ENCODE measurements at places on chromosomes 3 and 15.

DNA sequence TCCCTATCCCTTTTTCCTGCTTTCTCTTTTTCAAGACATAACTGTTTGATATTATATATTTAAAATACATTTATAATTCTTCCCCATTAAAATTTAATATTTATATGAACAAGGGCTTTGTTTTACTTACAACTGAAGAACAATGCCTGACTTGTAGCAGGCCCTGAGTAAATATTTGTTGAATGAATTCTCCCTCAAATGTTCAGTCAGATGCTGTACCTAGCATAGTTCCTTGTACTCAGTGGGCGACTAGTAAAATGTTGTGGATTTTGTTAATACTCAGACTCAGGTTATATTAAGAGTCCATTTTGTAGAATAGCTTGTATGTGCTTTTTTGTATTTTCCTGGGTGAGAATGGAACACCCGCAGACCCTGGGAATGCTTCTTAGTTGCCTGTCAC lies 69.1 kb downstream of the SEC22A start:
- DNase-seq: no peak

DNA sequence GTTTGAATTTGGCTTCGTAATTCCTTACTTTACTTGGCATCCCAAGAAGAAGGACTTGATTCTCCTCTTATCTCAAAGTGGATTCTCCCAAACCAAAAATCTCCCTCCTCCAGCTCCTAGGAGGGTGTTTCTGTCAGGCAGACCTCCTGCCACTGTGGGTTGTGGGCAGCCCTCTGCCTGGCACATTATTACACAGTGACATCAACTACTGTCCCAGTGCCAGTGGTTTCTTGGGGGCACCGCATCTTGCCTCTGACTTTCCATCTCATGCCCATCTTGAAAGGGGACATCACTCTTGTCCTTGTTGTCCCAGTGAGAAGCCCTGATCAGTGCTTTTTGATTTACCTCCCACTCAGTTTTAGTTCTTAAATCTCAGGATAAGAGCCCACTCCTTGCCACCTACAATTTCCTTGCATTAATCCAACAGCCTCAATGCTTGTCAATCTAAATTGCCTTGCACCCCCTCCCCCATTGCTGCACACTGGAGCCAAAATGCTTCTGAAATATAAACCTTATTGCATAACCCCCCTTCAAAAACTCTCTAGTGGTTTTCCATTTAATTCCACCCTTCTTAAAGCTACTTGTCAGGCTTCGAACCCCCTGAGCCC lies 81.0 kb downstream of the TRAK1 start:
- no peak for DNase-seq

DNA sequence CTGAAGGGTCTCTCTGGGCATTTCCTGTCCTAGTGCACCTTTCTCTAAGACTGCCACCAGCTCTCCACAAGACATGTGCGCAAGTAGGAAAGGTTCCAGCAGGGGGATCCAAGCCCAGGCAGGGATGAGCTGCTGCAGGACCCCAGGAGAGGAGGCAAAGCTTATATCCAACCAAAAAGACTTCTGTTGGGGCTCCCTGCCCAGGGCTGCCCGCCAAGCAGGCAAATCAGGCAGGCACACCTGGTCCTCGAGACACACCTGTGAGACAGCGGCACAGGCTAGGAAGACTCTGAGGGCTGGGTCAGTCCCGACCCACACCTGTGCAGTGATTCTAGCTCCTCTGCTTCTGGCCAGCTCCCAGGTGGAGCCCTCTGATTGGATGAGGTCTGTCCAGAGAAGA lies 80.6 kb downstream of the MYLK start:
- no peak for DNase-seq

- no peak for DNase-seq
These were observed 38.1 kb downstream of the FOXL2 start for GRCh38 chr3:138908846-138909245.

DNA sequence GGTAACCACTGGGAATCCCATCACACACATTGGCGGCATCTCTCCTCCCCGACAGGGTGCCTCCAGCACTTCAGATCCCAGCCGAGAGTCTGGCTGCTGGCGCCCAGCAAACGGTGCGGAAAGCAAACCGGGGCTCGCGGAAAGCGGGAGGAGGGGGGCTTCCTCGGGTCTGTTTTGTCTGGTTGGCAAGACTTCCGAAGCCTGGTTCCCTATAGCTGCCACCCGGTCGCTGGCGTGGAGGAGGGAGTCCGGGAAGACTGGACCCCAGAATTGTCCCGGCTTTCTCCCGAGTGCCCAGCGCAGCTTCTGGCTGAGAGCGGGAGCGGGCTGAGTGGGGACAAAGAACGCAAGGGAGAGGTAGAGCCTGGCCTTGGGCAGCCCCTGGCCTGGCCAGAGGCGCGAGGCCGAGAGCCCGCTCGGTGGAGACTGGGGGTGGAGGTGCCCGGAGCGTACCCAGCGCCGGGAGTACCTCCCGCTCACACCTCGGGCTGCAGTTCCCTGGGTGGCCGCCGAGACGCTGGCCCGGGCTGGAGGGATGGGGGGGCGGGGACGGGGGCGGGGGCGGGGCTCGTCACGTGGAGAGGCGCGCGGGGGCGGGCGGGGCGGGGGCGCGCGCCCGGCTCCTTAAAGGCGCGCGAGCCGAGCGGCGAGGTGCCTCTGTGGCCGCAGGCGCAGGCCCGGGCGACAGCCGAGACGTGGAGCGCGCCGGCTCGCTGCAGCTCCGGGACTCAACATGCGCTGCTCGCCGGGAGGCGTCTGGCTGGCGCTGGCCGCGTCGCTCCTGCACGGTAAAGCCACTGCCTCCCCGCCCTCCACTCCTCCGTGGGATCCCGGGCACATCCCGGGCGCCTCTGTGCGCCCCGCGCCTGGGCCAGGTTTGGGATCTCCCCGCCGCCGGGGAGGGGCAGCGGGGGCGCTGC lies at the start of gene CHRNA7:
Gene CHRNA7, plus strand, starts transcription at position 654 of the 920 bp plus-strand sequence. Its CDS starts 80 bp downstream, at position 734.
- no peak for DNase-seq
